ENCODE measurements at places on chromosomes 2 and 18.

- no peak for DNase-seq
These were observed 389.1 kb downstream of the NYAP2 start for GRCh38 chr2:225788571-225789094.

DNA sequence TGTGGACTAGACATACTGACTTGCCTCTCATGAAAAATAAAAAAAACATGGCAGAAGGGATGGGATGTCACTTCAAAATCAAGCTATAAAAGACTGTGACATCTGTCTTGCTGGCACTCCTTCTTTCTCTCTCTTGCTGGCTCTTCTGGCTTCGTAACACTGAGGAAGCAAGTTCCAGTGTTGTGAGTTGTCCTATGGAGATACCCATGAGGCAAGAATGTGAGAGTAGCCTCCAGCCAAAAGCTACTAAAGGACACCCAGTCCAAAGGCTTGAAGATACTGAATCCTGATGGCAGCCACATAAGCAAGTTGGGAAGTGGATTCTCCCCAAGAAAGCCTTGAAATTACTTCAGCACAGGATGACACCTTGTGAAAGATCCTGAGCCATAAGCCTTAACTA lies 376.1 kb upstream of the TMEFF2 start:
- DNase-seq: no peak

DNA sequence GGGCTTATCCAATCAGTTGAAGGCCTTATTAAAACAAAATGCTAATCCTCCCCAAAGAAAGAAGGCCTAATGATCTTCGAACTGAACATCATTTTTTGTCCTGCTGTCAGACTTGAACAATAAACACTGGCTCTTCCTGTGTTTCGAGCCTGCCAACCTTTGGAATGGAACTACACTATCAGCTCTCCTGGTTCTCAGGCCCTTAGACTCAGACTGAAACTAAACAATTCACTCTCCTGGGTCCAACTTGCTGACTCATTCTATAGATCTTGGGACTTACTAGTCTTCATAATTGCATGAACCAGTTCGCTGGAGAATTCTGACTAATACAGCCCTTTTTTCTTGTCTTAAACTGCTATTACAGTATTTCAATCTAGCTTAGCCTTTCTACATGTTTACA lies 235.2 kb downstream of the LNPK start:
- no peak for DNase-seq

GRCh38 chr18:76130845-76131244 lies 364.2 kb downstream of the ZNF516 start:
- no peak for DNase-seq

GRCh38 chr2:140654565-140654964 lies 1476.3 kb downstream of the LRP1B start:
- no peak for DNase-seq

DNA sequence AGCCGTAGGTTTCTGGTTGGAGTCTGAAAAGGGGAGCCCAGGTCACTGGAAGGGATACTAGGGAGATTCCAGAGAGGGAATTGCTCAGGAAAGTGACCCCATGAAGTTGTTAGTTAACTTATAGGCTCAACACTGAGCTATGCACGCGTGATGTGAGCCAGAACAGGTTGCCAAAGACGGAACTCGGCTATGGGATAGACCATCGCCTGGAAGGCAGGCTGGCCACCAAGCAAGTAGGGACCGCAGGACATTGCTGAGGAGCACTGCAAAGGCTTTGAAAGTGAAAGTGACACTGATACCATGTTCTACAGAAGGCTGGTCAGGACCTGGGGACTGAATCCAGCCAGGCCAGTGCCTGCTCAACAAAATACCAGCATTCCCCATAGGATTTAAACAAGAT lies 7.3 kb downstream of the FARP2 start:
- DNase-seq: no peak

- no peak for DNase-seq
These were observed 94.8 kb downstream of the GREB1L start for GRCh38 chr18:21336846-21337245.

DNA sequence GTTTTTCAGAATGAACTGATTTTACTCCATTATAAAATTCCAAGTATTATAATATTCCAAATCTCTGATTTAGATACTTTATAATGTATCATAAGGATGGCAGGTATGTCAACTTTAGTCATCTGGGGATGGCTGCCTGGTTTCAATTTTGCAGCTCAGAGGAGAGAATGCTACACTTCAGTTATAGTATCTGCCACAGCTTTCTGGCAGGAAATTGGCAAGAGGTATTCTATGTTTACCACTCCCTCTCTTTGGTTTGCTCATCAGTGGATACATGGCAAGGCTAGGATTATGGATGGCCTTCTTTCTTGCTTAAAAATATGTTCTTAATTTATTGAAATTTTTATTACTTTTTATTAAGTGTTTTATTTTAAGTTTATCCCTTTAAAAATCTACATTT lies 67.0 kb upstream of the TNFRSF11A start:
- no peak for DNase-seq

GRCh38 chr2:36869606-36870005 lies 96.7 kb downstream of the STRN start:
- no peak for DNase-seq

DNA sequence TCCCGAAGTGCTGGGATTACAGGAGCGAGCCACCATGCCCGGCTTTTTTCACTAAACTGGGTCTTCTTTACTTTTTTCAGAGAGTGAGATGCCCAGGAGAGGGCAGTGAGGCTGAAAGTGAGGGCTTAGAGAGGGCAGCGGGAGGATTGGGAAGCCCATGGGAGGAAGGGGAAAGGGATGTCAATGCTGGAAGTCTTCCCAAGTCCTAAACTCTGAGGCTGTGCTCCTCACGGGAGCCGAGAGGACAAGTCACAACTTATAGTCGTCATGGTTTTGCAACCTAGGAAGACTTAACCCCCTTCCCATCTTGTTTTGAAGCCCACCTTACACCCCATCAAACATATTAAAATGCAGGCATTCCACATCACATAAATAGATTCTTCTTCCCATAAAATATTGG lies 15.1 kb upstream of the MEP1B start:
- DNase-seq: no peak

DNA sequence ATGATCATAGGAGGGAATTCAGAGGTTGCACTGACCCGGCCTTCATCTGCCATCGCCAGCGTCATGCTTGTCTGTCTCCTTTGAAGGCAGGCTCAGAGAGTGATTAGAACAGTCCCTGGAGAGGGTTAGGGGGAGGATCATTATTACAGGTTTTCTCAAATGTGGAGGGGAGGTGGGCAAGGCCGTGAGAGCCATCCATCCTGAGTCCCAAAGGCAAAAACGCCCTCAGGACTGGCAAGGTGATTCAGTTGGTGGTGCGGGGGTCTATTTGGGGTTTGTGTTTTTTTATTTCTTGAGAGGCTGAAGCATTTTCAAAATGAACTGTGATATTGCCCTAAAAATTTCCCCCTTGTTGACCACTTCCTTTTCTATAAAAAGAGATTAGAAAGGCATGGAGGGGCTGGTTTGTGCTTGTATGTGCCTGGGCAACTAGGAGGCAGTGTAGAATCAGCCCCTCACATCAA lies 39.3 kb upstream of the GYPC start:
- DNase-seq: no peak

DNA sequence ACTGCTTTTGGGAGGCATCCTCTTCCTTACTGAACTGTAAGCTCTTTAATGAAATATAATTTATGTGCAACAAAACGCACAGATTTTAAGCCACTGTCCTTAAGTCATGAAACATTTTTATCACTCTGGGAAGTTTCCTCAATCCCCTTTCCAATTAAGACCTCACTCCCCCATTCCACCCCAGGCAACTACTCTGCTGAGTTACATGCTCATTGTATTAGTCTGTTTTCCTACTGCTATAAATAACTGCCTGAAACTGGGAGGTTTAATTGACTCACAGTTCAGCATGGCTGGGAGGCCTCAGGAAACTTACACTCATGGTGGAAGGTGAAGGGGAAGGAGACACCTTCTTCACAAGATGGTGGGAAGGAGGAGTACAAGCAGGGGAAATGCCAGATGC lies 46.5 kb upstream of the KCNE4 start:
- no peak for DNase-seq

DNA sequence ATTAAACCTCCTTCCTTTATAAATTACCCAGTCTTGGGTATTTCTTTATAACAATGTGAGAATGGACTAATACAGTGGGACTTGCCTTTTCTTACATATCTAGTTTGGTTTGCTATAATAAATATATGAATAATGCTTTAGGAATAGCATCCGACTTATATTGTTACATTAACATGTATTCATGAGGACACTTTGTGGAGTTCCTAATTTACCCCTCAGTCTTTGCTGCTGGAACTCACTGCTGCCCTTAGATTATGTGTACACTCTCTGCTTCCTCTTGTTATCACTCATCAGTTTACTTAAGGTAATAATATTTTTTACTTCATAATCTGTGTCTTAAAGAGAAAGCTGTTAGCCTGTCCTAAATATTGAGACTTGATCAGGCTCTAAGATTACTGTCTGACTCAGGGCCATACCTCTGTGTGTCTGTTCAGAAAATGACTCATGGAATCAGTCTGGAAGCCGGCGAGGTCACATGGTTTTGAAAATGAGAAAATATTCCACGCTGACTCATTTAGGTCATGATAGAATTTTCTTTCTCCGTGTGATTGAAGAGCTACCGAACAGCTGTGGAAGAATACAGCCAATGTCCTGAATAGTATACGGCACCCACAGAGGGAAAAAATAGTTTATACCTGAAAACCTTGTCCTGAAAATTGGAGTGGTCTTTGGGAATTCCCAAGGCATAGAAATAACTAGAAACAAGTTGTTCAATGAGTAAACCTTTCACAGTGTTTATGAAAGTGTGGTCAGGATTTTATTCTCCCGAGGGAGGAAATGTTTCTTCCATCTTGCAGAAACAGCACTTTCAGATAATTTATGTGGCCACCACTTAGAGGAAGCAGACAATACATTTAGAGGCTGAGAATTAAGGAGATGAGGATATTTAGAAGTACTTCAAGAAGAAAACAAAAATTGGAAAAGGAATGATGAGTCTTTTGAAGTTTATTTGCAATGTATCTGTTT lies 156.4 kb downstream of the DSEL start:
- no peak for DNase-seq

- no peak for DNase-seq
These were observed 27.6 kb upstream of the CDC42EP3 start for GRCh38 chr2:37698931-37699481.

DNA sequence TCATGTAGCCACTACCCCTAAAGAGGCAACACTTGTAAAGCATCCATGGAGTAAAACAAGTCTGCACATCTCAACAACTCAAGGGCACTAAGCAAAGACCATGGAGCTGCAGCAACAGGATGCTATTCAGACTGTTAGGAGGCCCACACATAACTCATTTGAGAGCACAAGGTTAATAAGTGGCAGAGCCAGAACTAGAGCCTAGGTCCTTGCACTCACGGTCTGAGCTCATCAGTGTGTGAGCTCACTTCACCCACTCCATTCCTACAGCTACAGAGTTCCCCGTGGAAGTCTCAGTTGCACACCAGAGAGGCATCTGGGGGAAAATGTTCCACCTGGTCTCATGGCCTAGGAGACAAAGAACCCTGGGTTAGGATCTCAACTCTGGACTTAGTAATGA lies 35.0 kb downstream of the TTC32 start:
- DNase-seq: no peak

DNA sequence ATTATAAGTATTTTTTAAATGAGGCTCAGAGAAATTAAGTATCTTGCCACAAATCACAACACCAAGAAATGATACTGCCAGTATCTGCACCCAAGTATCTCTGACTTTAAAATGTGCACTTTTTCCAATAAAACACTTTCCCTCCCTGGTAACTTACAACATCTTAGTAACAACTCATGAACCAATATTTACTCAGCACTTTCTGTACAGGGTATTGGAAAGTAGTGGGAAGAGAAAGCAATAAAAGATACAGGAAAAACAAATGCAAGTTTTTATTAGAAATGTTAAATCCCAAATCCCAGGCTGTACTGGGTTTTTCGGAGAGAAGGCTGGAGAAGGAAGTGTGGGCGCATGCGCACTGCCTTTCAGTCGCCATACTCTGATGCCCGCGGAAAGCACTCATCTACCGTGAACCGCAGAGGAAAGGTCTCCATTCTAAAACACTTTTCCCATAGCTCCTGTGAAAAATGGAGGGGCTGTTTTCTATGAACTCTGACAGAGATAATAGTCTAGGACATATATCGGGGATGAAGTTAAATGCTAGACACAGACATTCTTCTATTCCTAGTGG lies 52.1 kb downstream of the L3MBTL4 start:
- DNase-seq: no peak

- DNase-seq: no peak
These were observed 212.3 kb downstream of the GULP1 start for GRCh38 chr2:188503975-188504374.

GRCh38 chr18:35876243-35876642 lies 96.2 kb upstream of the RMP24 start:
- DNase-seq: no peak

DNA sequence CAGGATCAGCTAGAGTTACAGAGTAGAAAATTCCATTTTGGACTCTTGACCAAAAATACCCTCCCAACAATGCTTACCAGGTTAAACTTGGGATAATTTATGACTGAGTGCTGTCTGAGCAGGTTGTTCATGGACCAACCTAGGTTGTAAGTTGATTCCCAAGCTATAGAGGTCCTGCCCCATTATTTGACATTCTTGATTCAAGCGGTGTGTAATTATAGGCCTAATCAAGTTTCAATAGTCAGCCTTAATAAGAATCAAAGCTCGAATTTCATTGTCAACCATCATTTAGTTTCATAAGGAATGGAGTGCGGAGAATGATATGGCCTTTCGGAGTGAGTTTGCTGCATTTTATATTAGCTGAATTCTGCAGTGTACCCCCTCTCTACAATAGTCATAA lies 152.8 kb upstream of the FIGN start:
- no peak for DNase-seq

- no peak for DNase-seq
These were observed 6.0 kb upstream of the GLI2 start for GRCh38 chr2:120729406-120730399.

DNA sequence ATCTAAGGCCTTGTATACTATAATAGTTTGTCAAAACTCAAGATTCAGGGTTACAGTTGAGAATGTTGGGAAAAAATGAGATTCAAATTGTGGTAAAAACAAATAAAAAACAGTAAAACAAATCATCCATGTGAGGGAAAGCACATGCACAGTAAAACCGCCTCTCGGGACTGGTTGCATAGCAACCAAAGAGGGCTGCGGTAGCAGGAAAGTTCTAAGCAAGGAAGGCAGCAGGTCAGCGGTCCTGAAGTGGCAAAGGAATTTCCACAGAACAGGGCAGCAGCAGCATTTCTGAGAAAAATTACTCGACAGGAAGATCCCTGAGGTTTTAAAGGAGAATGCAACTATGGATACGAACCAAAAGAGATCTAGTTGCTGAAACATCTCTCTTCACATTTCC lies 93.7 kb downstream of the DYNAP start:
- no peak for DNase-seq

All from cerebellar nuclear complex (tissue), 1 donor.